Omental fat pad (tissue), 4 donors: ENCODE measurements at places on chromosomes 1 and 21.

DNA sequence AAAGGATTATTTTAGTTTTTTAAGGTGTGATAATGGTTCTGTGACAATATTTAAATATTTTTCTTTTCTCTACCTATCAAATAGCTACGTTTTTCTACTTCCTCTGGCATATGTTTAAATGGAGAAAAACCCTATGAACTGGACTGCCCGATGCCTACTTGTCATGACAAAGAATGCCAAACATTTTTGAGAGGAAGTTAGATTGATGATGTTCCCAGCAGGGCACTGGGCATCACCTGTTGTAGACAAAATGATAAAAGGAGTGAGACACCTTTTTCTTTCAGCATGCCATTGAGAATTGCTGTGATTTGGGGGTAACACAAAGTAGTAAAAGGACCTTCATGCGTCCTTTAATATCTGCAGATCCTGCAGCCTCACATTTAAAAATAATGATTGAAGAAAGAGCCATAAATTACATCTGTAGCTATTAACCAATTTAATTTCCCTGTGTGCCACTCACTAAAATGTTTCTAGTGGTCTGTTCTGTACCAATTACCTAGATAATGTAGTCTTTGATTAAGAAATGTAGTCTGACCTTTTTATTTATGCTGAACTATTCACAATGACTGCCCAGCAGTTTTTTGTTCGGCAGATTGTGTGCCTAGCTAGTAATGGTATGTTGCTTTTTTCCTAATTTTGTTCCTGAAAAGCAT, 47.6 kb downstream of the RPL5 start:
- DNase-seq, result no peak

- DNase-seq, result no peak
Measured at GRCh38 chr1:15303935-15304334, 56.9 kb downstream of the FHAD1 start.

DNA sequence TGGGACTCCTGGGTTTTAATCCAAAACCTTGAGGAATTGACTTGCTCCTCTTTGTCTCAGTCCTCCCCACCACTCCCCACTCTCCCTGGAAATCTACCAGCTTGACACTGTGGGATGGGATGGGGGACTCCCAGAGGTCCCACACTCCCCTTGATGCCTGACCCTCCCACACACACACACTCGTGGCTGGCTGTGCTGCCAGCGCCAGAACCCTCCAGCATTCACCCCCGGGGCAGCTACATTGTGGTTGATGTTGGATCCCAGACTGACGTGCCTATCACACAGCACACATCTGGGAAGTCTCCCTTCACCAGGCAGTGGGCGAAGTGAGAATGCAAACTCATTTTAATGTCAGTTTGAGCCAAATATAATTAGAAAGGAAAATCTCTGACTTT, 10.0 kb downstream of the KIRREL1 start:
- no peak for DNase-seq

DNA sequence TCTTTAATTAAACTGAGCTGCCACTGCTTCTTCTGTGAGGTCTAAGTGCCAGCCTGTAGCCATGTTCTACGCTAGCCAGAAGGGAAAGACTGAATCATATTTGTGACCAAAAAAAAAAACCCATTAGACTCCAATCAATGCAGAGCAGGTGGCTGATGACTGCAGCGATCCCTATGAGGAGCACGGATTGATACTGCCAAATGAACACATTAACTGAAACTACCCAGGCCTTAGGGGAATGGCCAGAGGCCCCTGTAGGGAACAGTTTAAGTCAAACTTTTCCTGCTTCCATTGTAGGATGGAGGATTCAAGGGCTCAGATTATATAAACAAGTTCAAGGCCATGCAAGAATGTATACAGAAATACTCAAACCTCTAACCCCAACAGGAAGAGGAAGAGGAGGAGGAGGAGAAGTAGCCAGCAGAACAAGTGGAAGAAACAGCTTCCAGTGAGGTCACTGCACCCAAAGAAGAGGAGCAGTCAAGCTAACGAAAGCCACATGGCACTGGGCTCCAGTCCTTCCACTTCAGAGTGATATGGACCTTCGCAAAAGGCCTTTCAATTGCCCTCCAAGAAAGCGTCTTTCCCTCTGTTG, 328.3 kb downstream of the SMYD3 start:
- no peak for DNase-seq

- no peak for DNase-seq
Measured at GRCh38 chr1:28290851-28291250, 31.5 kb downstream of the SESN2 start.

- DNase-seq, result no peak
Measured at GRCh38 chr1:202333861-202334260, 7.9 kb downstream of the UBE2T start.

GRCh38 chr1:58809325-58810010, 25.6 kb upstream of the JUN start:
- no peak for DNase-seq

DNA sequence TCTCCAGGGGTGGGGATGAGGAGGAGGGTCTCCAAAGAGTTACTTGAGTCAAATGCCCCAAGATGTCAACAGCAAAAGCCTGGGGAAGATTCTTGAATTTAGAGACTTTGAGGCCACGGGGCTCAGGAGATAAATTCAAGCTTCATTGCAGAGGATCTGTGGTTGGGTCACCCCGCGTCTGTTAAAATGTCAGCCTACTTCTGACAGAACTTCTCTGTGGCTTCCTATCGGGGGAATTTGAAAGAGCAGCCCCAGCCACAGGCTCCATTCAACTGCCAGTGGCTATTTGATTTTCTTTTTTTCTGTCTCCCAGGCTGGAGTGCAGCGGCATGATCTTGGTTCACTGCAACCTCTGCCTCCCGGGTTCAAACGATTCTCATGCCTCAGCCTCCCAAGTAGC, 62.5 kb upstream of the EFHD2 start:
- no peak for DNase-seq

DNA sequence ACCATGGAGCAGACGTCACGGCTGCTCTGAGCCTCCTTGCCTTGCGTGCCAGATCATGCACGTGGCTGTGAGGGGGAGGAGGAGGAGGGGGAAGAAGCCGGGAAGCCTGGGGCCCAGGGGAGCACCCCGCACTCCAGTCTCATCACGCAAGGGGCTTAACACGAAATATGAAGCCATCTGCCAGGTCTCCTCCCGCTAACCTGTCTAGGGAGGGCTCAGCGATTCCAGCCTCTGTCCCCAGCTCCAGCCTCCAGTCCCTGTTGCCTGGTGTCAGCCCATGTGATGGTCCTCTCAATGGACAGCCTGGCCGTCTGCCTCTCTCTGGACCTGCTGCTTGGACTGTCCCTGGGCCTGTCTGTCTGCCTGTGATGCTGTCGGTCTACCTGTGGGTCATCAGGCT, 22.5 kb upstream of the C1QA start:
- no peak for DNase-seq

- DNase-seq, result no peak
Measured at GRCh38 chr1:246725191-246725590, 982 bp downstream of the SCCPDH start.

DNA sequence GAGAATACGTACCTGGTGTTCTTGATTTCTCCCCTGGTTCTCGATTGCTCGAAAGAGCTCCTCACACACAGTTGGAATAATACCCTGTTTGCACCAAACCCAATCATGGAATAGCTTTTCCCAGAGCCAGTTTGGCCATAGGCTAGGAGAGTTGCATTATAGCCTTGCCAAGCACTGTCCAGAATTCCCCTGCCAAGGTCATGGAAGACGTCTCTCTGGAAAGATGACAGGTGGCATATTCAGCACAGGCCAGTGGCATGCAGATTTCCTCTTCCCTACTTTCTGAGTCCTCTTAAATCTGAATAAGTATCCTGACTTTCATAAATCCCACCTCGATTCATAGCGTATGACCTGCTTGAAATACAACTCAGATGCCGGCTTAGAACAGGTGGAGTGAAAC, 96.5 kb downstream of the SCCPDH start:
- DNase-seq, result no peak

GRCh38 chr21:38761531-38761930, 44.2 kb upstream of the ETS2 start:
- DNase-seq, result no peak

GRCh38 chr1:64733581-64734286, 11.1 kb upstream of the RAVER2 start:
- DNase-seq, result no peak

- no peak for DNase-seq
Measured at GRCh38 chr1:6918925-6919511, 133.8 kb downstream of the CAMTA1 start.

DNA sequence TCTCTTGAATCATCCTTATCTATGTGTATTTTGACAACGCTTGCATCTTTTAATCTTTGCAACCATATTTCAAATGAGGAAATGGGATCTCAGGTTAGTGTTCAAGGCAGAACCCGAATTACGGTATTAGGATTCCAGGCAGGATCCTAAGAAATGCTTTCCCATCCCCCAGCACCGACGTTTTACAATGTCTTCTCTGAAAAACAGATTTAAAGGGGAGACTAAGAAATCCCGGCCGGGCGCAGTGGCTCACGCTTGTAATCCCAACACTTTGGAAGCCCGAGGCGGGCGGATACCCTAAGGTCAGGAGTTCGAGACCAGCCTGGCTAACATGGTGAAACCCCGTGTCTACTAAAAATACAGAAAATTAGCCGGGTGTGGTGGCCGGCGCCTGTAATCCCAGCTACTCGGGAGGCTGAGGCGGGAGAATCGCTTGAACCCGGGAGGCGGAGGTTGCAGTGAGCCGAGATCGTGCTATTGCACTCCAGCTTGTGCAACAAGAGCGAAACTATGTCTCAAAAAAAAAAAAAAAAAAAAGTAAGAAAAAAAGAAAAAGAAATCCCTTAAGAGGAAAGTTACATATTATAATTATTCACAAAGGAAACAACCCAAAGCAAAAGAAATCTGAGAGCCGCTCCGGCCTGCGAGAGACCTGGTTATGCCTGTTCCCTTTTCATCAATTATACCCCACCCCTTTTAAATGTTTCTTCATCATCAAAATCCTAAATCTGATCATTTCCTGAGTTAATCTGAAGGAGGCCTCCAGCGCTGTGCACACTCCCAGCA, 801 bp upstream of the GORAB start:
- DNase-seq, result no peak
